Stimulated activated CD8-positive, alpha-beta memory T cell treated with anti-CD3 and anti-CD28 coated beads, Interleukin-4, amount 100 ng/mL, for 4 hours (primary cell): ENCODE measurements at places on chromosomes 6 and 20.

- DNase-seq, result no peak
These were observed 29.9 kb upstream of the TRIM27 start for GRCh38 chr6:28953585-28954258.

DNA sequence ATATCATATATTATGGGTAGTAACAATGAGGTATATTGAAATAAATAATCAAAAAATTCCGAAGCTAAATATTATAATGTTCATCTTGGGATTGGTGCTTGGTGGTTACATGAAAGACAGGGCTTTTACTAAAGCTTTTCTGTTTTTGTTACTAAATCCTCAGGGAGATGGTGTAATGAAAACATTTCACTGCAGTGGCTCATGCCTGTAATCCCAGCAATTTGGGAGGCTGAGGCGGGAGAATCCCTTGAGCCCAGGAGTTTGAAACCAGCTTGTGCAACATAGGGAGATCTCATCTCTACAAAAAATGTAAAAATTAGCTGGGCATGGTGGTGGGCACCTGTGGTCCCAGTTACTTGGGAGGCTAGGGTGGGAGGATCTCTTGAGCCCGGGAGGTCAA is 42.9 kb downstream of the AFG1L start:
- no peak for DNase-seq

DNA sequence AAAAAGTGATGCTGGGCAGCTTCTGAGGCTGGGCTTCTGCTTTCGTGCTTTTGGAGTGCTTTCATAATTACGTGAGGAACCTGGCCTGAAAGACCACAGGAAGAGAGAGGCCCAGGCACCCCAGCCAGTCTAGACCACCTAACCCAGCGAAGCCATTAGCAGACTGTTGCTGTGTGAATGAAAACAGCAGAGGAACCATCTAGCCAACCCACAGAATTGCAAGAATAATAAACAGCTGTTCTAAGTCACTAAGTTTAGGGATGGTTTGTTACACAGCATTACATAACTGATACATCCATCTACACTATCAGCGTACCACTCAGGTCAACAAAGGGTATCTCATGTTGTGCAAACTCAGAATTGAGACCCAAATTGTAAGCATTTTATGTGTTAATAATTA is 34.5 kb downstream of the FGD2 start:
- no peak for DNase-seq

DNA sequence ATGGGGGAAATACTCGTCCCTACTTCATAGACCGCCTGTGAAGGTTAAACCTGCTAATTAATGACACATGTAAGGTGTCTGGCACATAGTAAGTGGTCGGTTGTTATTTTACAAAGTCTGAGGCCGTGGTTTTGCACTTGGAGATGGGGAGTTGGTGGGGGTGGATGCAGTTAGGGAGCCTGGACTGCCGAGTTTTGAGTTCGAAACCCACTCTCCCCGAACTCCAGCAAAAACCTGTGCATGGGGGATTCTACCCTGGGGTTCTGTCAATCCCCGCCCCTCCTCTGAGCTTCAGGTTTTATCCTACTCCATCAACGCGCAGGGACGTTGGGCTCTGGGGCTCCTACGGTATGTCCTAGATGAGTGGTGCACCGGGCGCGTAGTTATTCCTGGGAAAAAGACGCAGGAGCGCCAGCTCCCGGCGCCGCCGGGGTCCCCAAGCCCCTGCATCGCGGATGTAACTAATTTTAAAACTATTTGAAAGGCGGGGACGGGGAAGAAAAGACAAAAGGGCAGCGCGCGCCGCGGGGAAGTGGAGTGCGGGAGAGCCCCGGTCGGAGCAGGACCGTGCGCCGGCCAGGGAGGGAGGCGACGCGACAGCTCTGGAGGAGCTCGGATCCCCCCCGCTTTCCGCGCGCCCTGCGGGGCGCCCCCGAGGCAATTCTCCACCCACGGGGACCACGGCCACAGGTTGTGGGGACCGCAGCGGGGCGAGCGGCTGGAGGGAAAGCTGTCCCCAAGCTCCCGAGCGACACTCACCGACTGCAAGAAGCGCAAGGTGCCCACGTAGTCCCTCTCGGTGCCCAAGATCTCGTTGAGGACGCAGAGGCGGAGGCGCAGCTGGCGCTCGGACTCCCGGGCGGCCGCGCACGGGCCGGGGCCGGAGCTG is 672 bp downstream of the PREX1 start:
- DNase-seq, result no peak

DNA sequence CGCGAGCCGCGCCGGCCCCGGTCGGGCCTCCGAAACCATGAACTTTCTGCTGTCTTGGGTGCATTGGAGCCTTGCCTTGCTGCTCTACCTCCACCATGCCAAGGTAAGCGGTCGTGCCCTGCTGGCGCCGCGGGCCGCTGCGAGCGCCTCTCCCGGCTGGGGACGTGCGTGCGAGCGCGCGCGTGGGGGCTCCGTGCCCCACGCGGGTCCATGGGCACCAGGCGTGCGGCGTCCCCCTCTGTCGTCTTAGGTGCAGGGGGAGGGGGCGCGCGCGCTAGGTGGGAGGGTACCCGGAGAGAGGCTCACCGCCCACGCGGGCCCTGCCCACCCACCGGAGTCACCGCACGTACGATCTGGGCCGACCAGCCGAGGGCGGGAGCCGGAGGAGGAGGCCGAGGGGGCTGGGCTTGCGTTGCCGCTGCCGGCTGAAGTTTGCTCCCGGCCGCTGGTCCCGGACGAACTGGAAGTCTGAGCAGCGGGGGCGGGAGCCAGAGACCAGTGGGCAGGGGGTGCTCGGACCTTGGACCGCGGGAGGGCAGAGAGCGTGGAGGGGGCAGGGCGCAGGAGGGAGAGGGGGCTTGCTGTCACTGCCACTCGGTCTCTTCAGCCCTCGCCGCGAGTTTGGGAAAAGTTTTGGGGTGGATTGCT is 1.3 kb downstream of the VEGFA start:
- DNase-seq, result peak; percentile 61

GRCh38 chr6:41984623-41985022 is 43.0 kb upstream of the CCND3 start:
- no peak for DNase-seq

GRCh38 chr6:6631534-6632276 is 43.2 kb downstream of the LY86 start:
- DNase-seq, result no peak

GRCh38 chr20:17896193-17896723 is 72.3 kb downstream of the SNX5 start:
- DNase-seq, result no peak

DNA sequence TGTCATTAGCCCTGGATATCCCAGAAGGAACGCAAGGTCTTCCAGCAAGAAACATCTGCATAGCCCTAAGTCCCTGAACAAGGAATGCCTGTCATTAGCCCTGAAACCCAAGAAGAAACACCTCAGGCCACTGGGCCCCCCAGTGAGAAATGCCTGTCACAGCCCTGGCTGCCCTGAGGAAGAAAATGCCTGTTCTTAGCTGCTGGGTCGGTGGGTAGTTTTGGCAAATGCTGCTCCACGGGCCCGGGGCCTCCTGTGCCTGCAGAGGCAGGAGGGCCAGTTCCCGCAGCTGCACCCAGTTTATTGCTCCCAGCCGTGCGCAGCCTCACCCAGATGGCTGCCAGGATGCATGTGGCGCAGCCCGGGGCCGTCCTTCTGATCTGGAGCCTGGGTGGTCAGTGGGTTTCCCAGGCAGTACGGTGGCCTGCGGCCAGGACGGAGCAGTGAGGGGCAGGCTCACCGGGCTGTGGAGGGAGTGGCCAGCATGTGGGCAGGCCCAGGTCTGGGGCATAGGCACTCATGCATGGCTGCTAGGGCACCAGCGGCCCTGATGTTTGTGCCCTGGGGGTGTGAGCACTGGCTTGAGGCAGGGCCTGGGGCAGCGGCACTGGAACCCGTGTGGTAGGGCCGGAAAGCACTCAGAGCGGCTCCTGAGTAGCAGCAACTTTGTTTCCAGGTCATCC is 219.0 kb downstream of the ERMARD start:
- no peak for DNase-seq

DNA sequence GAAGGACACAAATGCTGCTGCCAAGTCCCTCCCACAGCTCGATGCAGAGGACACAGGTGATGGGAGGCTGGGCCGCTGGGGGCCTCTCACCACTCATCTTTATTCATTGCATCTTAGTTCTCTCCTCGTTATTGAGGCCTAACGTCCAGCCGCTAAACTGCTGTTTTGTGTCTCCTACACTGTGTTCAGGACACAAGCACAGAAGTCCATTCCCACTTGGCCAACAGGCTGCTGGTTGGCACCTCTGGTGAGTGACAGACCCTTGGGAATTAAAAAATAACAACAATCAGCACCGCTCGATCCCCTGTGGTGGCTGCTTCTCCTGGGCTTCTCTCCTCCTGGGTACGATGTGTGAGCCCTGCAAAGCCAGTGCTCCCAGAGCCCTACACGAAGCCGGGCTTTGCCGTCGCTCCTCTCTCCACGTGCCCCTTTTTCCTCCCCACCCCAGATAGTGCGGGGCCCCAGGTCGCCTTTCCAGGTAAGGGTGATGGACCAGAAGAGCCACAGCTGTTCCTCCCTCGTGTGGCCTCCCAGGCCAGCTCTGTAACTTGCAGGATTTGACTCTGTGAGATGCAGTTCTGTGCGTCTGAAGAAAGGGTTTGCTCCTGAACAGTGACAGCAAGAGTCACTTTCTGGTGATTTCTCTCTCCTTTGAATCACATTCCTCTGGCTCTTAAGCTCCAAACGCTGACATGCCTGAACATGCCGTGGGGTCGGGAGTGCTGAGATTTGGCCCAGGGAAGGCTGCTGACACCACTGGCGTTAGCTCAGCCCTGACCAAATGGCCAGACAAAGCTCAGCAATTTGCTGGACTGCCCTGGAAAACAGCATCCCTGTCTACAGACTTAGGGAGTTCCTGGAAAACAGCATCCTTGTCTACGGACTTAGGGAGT is 59.3 kb downstream of the DLL1 start:
- DNase-seq, result no peak

DNA sequence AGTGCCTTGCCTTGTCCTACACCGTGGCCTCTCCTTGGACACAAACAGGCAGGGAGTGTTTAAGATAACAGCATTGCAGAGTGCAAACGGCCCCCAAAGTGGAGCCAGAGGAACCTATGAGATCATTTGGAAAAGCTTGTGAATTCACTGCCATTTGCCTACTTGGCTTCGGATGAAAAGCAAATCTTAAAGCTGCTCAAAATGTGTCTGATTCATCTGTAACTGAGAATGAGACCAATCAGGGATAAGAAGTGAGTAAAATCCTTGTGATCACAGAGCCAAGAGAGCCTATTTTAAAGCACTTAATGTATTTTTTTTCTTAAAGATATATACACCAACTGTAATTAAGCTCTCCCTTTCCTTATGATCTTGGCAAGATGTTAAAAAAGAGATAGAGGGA is 65.7 kb upstream of the BACH2 start:
- no peak for DNase-seq

DNA sequence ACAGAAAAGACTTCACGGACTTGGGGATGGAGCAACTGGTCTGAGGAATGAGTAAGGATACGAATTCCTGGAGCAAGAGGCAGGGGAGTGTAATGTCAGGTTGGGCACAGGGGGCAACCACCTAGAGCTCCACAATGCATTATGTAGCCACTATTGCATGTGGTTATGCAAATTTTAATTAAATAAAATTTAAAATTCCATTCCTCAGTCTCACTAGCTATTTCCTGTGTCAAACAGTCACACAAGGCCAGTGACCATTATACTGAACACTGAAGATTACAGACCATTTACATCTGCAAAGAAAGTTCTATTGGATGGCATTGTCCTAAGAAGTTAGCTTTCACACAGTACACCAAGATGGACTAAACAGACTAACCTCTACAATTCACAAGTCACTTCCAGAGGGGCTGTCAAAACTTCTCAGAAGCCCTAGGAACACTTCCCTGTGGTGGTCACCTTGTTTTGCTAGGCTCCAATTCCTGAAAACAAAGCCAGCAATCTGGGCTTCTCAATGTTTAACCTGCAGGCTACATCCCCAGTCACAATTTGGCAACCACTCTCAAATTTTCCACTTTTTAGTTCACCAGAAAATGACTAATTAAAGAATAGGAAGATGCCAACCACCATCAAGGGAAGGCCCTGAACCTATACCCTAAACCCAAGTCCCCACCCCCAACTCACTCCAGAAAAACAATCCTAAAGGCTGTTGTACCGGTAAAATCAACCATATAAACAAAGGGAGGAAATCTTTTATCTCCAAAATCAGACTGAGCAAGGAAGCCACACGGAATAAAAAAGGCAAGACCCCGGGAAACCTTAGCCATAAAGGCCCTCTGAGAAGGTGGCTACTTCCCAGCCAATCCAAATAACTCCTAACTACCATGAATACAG is 34.2 kb upstream of the C20orf203 start:
- DNase-seq, result no peak

GRCh38 chr6:108119769-108120141 is 45.2 kb upstream of the OSTM1 start:
- DNase-seq, result no peak

GRCh38 chr20:64193058-64193457 is 28.8 kb downstream of the MYT1 start:
- DNase-seq, result no peak

- no peak for DNase-seq
These were observed 38.7 kb downstream of the STAU1 start for GRCh38 chr20:49149281-49150045.

DNA sequence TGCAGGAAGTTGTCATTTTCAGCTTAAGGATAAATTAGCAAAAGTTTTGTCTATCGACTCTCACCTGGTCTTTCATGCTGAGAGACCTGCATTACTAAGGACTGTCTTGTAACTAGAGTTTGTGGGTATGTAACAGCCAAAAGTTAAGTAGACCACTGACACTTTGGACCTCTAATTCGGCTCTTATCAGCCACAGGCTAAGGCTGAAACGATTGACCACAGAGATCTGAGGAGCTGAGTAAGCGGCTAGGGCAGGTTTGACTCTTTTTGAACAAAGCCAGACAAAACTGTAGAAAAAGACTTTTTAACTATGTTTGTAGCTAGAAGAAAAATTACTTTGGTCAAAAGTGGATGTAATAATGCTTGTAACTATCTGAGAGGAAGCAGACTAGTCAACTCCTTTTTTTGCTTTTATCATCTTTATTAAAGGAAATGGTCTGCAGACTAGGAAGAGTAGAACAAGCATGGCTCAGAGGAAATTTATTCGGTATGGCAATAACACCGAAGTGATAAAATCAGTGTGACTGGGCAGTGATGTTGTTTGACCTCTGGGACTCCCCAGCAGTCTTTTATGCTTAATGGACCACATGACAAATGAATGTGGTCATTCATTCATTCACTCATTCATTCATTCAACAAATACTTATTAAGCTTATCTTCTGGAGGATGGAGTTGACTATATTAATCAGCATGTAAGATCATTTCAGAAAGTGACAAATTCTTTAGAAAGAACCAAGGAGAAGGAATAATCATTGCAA is 725.0 kb upstream of the HS3ST5 start:
- no peak for DNase-seq

- DNase-seq, result no peak
These were observed 218.5 kb downstream of the PRL start for GRCh38 chr6:22078288-22078687.
